ENCODE measurements at places on chromosomes 5 and 9.

DNA sequence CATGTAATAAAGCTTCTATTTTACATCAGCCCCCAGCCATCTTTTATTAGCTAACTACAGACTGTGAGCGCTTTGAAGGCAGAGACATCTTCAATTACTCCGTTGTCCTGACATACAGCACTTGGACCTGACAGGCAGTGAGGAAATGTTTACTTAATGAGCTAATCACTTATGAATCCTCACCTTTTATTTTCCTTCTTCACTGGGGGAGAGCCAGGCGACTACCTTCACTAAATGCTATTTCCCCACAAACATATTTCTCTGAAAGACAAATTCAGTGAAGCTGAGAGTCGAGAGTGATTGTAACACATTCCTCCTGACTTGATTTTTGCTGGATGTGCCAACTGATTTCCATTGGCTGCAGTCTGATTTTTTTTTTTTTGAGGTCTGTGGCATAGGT lies 192.1 kb upstream of the CLINT1 start:
- no peak for DNase-seq

GRCh38 chr9:101462558-101462957 lies 27.0 kb upstream of the ALDOB start:
- DNase-seq: no peak

DNA sequence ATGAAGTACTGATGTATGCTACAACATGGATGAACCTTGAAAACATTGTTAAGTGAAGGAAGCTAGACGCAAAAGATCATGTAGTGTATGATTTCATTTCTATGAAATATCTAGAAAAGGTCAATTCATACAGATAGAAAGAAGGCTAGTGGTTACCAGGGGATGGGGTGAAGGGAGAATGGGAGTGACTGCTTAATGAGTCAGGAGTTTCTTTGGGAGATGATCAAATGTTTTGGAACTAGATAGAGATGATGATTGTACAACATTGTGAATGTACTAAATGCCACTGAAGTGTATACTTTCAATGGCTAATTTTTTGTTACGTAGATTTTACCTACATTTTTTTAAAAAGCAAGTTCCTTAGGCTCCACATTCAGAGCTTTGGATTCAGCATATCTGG lies 14.9 kb upstream of the DELE1 start:
- no peak for DNase-seq

GRCh38 chr5:14673443-14673842 lies 8.9 kb downstream of the OTULIN start:
- no peak for DNase-seq

Data from cardiac septum (tissue), 1 donor.